Stimulated activated CD4-positive, alpha-beta T cell treated with anti-CD3 and anti-CD28 coated beads, Interleukin-1b, Interleukin-23, amount 100 ng/mL, for 24 hours (primary cell): ENCODE measurements at places on chromosomes 5 and 9.

DNA sequence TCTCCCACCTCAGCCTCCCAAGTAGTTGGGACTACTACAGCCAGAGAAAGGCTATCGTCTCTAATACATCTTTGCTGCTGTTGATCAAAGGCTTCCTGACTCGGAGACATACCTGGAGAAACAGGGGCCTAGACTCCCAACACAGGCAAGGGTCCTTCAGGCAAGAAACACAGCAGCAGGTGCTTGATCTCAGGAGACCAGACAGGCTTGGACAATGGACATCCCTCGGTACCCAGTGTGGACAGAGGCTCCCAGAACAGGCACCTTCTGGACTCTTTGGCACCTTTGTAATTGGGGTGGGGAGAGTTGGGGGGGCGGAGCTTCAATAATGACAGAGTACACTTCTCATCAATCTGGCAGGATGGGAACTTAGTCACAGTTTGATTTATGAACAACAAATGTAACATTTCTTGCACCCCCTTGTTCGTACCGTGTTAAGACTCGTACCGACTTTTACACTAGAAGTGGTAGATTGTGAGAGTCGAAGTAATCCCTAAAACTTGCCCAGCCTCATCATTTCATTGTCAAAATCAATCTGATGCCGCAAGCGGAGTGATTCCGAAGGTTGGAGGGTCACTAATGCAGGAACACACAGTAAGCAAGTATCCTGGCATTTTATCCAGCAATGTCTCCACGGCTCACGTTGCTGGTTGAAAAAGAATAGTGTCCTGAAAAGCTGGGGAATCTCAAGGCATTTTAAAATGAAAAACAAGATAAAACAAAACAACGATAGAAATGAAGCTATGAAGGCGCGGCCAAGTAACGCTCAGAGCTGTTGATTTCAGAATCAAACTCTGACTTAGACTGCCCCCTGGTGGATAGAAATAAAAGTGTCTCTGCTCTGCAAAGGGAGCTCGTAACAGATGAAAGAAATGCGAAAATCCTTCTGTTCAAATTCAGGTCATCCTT, 46.4 kb upstream of the STK32A start:
- DNase-seq = no peak

- DNase-seq = no peak
These were observed 64.4 kb downstream of the UGCG start for GRCh38 chr9:111961009-111961408.

DNA sequence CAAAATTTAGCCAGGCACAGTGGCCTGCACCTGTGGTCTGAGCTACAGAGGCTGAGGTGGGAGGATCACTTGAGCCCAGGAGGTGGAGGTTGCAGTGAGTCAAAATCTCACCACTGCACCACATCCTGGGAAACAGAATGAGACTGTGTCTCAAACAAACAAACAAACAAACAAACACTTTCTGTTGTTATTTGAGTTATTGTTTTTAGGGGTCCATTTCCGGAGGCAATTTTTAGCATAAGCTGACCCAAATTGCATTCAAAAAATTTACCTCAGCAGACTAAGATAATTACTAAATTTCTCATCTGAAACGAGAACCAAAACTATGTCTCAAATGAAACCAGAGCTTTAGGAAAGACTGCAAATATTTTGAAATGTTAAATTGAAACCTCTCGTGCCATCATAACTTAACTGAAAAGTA, 1485.1 kb downstream of the EFNA5 start:
- DNase-seq = no peak

DNA sequence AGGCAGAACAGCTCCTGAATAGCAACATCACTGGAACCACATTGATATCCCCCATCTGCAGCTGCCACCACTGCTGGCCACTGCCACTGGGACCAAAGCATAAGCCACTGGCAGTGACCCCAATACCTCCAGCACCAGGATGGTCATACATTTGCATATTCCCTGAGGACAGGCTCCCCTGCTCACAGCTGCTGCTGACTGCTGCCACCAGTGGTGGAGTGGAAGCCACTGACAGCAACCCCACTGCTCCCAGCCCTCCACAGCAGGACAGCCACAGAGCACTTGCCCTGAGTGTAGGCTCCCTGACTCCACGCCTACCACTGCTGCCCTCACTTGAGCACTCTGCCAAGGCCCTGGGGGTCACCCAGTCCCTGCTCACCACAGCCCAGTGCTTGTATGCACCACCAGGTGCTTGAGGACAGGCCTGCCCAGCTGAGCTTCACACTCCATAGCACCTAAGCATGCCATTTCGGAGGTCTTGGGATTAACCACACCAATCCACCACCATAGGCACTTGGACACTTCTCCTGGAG, 327.4 kb upstream of the RPS23 start:
- DNase-seq = no peak

DNA sequence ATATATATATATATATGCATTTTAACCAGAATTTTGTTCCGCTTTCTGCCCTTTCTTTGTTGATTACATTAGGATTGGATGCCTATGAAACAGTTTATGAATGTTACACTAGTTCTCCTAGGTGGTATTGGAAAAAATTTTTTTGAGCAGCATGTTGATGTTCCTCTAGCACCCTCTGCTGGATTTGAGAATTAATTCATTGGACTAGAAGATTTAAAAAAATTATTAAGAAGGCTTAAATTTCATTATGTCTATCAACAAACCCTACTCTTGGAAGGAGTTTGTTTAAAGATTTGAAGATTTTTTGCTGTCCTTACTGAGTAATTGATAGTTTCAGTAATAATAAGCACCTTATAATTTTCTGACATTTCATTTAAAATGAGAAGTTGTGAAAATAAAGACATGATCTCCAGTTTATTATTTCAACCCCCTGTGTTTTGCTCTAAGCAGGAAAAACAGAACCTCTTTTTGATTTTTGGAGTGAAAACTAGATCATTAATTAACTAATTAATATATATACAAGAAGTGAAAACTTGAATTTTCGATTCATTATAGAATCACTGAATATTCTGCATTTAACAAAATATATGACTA, 89.6 kb downstream of the CCDC171 start:
- no peak for DNase-seq

DNA sequence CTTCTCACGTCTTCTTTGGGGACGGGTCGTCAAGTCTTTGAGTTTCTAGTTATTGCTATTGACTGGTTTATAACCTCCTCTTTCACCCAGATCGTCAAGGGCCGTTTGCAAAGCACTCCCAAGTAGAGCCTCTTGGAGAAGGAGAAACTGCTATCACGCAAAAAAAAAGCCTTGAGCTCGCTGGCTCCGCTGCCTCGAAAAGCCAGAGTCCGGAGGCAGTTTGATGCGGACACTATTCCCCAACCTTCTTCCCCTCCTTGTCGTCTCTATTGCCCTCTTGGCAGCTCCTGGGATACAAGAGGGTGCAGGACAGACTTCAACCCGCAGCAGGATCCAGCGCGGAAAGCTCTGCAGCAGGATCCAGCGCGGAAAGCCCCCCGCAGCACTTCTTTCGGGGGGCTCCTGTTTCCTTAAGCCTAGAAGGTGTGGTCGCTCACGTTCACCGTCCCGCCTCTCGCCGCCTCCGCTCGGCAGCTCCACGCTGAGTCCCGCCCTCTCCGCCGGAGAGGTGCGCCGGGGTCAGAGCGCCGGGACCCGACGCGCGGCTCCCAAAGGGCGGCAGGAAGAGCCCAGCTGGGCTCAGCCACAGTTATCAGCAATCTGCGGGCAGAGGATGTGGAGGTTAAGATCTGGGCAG, at the start of gene PCDHAC1:
TSS of gene PCDHAC1 (plus strand) at position 494 of the 637 bp plus-strand sequence. CDS start 594 bp downstream, outside the sequence.
- DNase-seq = no peak
